Left colon (tissue), 2 donors: ENCODE measurements at places on chromosomes 5 and 9.

DNA sequence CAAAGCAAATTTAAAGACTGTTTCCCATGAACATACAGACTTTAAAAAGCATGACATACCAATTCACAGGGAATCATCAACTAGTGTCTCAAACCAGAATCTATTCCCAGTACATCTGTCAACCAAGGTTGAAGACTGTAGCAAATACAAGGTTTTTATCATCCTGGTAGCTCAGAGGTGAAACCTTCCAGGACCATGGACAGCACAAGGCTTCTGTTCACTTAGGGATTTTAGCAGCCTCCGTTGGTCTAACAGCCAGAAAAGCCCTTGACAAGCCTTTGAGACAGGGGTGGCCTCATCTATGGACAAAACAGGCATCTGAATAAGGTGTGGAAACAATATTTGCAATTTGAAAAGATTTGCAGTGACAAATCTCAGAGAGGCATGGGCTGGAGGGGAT, 119.0 kb downstream of the TRIM32 start:
- no peak for DNase-seq

DNA sequence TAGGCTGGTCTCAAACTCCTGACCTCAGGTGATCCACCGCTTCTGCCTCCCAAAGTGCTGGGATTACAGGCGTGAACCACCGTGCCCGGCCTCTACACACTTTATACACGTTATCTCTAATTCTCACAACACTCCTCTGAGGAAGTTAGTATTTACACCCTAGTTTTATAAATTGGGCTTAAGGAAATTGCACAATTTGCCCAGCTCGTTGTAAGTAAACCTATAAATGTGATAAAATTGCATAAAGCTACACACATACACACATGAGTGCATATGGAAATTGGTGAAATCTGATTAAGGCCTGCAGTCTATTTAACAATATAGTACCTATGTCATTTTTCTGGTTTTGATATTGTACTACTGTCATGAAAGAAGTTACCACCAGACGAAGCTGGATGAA, 4.4 kb upstream of the SLC4A9 start:
- DNase-seq: no peak

DNA sequence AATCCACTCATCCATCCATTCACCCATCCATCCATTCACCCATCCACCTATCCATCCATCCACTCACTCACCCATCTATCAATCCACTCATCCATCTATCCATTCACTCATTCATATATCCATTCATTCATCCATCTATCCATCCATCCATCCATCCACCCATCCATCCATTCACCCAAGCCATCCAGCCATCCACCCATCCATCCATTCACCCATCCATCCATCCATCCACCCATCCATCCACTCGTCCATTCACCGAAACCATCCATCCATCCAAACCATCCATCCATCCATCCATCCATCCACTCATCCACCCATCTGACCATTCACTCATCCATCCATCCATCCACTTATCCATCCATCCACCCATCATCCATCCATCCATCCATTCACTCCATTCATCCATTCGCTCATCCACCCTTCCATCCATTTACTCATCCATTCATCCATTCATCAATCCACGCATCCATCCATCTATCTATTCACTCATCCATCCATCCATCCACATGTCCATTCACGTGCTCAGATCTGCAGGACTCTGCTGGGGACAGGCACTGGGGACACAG, 6.6 kb downstream of the SLC9A3 start:
- no peak for DNase-seq

GRCh38 chr5:131274326-131275063, 10.6 kb downstream of the CDC42SE2 start:
- no peak for DNase-seq

DNA sequence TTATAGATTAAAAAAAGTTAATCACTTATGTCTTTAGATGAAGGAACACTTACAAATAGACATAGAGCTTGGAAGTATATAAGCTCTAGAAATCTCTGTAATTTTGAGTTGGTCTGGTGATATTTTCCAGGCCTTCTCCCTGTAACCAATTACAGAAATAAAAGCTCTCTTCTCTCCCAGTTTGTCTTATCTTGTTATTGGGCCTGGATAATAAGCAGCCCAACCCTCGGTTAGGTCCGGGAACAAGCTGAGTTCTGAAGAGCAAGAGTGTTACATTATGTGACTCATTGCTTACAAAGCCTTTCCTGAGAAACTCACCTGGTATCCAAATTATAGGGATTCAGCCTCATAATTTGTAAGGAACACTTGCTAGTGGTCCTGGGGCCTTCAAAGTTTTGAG, 1146.2 kb downstream of the CDH9 start:
- no peak for DNase-seq

GRCh38 chr9:113393281-113393680, 7.8 kb downstream of the ALAD start:
- DNase-seq: no peak

GRCh38 chr5:169561893-169562292, 21.7 kb upstream of the SPDL1 start:
- DNase-seq: no peak

- DNase-seq: peak; percentile 65
Observed at GRCh38 chr5:55601204-55601618, 66.4 kb upstream of the PLPP1 start.

GRCh38 chr9:114612272-114612923, 1.3 kb downstream of the TMEM268 start:
- DNase-seq: peak; percentile 31

DNA sequence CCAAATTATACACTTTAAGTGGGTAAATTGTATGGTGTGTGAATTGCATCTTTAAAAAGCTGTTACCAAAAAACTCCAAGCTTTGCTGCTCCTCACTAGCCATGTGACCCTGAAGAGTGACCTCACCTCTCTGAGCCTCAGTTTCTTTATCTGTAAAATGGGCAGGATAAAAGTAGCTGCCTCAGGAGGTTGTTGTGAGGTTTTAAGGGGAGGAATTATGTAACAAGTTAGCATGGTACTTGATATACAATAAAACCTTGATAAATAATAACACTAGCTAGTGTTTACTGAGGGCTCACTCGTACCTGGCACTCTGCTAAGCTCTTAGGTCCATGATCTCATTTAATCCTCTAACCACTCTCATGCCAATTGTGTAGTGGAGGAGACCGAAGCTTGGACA, 19.0 kb upstream of the PHF19 start:
- DNase-seq: no peak

DNA sequence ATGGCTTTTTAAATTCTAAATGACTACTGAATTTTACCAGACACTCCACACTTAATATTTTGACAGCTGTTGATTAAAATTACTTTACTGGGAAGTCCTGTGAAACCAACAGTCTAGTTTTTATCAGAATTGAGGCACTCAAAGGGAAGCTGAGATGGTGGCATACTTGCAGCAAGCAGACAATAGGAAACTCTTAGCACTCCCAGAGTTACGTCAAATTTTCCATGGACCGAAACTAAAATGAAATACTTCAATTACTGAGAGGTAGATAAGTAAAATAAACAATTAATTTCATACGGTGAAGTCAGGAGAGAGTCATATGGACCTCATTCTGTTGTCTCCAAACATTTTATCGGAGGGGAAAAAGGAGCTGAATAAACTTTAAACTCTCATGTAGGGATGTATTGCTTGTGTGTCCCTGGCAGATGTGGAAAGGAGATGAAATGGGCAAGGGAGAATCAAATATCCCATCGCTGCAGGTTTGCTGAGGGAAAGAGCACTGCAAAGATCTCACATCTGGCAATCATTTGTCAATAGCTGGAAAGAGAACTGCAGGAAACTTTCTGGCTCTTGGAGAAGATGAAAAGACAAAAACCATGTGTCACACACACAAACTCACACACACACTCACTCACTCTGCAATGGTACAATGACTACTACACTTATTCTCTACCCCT, 189.4 kb downstream of the BNC2 start:
- DNase-seq: no peak

GRCh38 chr5:169646856-169647255, 9.8 kb downstream of the DOCK2 start:
- no peak for DNase-seq

DNA sequence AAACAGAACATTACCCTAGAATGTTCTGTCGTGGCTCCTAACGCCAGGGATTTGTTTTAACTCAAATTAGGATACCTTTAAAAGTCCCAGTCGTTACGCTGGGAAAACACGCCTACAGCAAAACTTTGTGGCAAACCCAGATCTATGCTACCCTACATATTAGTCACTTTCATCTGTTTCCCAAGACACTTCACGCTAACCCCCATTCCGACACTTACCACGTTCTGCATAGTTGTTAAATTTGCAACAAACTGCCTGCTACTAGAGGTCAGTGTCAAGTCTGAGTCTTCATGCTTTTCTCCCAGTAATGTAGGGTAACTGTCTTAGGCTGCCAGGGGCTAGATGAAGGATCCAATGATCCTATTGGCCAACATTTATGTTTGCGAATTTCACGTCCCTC, 140.3 kb downstream of the RASEF start:
- no peak for DNase-seq

DNA sequence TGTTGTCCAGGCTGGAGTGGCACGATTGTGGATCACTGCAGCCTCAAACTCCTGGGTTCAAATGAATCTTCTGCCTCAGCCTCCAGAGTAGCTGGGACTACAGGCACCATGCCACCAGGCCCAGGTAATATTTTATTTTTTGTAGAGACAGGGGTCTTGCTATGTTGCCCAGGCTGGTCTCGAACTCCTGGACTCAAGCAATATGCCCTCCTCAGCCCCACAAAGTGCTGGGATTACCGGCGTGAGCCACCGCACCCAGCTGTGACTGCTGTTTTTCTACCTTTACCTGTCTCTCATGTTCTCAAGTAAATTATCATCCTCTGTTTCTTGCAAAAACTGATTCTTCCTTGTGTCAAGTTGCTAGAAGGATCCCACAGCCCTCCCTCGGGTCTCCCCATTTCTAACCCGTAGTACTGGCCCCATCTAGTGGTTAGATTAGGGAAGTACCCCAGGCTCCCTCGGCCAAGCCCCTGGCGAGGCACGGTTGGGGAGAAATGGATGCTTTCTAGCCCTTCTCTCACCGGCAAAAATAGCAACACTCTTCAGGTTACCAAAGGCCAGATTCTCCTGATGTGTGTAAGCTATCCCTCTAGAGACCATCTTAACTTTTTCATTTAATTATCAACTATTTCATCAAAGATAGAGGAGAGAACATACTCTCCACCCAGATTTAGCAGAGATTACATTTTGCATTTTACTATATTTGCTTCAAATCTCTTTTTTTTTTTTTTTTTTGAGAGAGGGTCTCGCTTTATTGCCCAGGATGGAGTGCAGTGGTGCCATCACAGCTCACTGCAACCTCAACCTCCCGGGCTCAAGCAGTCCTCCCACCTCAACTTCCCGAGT, 19.2 kb upstream of the TOR1B start:
- no peak for DNase-seq

DNA sequence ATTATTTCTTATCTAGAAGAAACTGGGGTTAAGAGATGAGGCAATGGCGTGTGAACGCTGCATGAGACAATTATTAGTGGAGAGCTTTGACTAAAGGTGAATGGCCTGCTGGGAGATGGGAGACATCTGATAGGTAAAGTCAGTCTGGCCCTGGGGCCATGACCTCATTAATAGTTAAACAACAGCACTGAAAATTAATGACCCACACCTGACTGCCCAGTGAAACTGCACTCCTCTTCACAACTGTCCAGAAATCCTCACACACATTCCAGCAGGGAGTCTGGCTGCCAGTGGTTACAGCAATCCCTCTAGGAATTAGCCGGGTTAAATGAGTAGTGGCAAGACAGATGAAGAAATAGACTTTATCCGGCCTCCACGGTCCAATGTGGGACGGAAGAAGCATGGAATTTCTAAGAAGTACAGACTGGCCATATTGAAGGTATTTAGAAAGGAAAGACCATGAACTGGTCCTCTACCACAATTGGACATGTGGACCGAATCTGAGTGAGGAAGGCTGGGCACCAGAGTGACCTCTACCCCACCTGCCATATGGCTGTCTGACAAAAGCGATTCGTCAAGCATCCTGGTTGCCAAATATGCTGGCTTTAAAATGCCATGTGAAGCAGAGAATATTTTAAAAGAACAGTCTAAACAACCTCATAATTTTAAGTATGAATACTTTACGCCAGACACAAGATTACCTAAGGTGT, 138.4 kb downstream of the EFNA5 start:
- no peak for DNase-seq

- DNase-seq: no peak
Observed at GRCh38 chr5:124059200-124059599, 547.2 kb downstream of the CSNK1G3 start.

DNA sequence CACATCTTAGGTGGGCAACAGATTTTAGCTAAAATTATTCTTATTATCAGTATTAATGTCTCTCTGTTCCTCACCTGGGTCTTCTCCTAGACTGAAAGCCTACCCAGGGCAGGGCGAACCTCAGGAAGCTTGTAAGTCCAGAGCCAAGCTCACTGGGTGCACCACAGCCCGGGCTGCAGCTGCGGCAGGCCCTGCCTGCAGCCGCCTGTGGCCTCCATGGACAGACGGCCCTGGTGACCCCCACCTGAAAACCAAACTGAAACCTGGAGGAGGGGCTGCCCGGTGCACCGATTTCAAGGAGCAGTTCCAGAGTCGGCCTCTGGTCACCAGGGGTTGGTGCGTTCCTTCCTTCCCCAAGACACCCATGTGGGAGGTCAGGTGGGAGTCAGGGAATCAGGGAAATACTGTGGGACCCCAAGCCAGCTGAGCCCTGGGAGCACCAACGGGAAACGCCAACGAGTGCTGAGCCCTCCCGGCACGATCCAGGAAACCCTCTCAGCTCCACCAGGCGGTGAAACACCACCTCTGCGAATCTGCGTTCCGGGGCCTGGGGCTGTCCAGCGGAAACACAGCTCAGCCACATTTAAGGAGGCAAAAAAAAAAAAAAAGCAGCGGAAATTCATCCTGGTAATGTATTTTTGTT, 68.6 kb upstream of the PPP1R26 start:
- no peak for DNase-seq

- DNase-seq: no peak
Observed at GRCh38 chr5:120630550-120630949, 166.4 kb downstream of the PRR16 start.

DNA sequence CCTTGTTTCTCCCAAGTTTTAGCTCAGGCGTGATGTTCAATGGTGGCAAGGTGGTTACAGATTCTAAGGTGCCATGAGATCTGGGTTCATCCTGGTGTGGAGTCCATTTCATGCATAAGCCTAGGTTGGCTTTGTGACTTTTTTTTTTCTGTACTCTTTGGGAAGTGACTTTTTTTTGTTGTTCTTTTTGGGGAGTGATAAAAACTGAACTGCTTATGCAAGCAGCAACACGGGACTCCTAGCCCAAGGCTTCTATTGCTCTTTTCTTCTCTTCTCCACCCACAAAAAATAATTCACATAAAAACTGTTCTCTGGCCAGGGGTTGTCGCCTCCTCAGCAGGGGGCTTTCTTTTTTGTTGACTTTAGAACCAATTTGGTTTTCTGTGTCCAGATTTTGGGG, 15.4 kb downstream of the STC2 start:
- DNase-seq: no peak

- peak; percentile 57 for DNase-seq
Observed at GRCh38 chr5:132491368-132492364, 1.1 kb upstream of the IRF1 start.

DNA sequence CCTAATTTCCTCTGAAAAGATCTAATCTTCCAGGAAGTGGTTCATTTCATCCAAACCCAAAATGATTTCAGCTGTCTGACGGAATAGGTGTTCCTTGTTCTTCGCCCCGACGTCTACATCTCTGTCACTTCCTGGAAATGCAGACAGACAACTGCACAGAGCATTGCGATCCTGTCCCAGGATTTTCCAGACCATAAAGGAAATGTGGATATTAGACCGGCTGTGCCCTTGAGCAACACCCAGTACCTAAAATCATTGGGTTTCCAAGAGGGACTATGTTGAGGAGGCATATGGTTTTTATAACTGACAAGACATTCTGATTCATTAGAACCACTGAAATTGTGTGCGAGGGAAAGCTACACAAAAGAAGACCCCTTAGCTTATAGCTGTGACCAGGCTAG, 74.2 kb downstream of the MSX2 start:
- no peak for DNase-seq
